NAMALWA (cell line): ENCODE measurements at places on chromosomes 1 and 21.

- DNase-seq, result no peak
Measured at GRCh38 chr21:44436958-44437357, 18.4 kb upstream of the LRRC3 start.

DNA sequence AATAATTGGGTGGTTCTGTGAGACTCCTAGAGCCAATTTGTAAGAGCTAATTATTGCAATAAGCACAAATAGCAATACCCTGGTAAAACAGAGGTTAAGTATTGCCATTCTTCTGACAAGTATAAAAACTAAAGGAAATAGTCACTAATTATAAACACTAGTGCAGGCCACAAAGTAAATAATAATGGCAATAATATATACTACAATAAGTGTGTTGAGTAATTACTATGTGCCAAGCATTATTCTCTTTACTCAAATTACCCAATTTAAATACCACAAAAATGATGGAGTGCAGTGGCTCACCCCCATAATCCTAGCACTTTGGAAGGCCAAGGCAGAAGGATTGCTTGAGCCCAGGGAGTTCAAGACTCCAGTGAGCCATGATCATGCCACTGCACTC is 15.3 kb downstream of the ZMYM6 start:
- DNase-seq, result no peak

GRCh38 chr1:21764615-21765423 is 18.1 kb downstream of the USP48 start:
- DNase-seq, result no peak

DNA sequence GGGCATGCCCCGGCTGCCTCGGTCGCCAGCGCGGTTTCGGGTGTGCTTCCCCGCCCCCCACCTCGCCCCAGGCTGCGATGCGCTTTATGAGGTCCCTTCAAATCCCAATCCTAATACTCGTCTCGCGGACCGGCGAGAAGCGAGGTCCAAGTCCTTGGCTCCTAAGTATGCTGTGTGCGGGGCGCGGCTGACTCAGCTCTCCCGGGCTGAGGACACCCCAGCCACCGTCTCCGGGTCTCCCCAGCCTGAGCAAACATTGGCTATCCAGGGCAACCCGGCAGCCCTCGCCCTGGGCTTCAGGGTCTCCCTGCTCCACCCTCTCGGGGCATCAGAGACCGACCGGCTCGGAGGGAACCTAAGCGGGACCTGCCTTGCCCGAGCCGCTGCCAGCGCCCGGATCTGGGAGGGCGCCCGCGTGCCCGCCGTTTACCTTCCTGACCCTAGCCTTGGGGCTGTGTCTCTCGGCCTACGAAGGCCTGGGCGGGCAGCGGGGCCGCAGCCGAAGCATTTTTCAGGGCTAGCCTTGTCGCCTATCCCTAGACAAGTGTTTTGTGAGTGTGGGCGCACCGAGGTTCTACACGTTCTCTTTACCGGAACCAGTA is 1.2 kb downstream of the ITPKB start:
- peak; percentile 66 for DNase-seq

GRCh38 chr1:209010475-209011230 is 572.9 kb upstream of the CAMK1G start:
- DNase-seq, result no peak

DNA sequence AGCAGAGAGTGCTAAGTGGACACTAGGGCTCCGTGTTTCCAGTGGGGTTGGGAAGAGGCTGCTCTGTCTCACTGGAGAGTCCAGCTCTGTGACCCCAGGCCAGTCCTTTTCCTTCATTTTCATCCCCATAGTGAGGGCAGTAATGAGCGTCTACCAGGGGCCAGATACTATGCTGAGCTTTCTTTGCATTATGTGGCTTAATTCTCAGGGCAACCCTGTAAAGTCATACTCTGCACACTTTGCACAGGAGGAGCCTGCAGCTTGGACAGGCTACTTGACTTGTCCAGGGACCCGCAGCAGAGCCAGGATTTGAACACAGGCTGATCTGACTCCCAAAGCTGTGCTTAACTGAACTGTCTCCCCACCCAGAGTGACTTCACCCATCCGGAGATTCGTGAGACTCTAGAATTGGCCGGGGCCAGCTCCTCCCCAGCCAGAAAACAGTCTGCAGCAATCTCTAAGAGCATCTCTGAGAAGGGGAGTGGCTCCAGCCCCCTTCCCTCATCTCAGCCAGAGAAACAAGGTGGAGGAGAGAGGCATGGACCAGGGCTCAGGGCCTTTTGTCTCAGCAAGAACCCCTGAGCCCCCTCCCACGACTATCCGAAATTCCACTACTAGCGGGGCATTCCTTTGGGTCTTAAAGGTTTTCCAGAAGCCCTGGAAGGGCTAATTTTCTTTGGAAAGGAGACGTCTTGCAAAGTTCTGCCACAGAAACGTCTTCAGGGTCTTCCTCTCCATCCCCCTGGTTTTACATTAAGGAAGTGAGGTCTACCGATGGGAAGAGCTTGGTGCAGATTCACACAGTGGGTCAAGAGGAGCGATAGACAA is 866 bp upstream of the FNDC5 start:
- DNase-seq, result peak; percentile 35

- no peak for DNase-seq
Measured at GRCh38 chr1:100530880-100531487, 7.0 kb upstream of the GPR88 start.

DNA sequence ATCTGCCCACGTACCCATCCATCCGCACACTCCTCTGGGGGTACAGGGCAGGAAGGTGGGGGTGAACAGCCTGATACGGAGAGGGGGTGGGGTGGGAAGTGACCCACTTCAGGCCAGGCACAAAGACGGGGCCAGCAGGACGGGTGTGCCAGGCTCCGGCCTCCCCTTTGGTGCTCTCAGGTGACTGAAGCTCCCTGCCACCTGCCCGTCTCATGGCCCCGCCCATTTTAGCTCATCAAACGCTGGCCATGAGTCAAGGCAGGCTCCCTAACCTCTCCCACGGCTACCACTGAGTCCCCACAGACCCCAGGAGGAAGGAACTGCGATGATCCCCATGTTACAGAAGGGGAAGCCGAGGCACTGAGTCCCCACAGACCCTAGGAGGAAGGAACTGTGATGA is 109.6 kb downstream of the CRYAA start:
- no peak for DNase-seq

- no peak for DNase-seq
Measured at GRCh38 chr21:36852293-36852692, 114.2 kb downstream of the HLCS start.

DNA sequence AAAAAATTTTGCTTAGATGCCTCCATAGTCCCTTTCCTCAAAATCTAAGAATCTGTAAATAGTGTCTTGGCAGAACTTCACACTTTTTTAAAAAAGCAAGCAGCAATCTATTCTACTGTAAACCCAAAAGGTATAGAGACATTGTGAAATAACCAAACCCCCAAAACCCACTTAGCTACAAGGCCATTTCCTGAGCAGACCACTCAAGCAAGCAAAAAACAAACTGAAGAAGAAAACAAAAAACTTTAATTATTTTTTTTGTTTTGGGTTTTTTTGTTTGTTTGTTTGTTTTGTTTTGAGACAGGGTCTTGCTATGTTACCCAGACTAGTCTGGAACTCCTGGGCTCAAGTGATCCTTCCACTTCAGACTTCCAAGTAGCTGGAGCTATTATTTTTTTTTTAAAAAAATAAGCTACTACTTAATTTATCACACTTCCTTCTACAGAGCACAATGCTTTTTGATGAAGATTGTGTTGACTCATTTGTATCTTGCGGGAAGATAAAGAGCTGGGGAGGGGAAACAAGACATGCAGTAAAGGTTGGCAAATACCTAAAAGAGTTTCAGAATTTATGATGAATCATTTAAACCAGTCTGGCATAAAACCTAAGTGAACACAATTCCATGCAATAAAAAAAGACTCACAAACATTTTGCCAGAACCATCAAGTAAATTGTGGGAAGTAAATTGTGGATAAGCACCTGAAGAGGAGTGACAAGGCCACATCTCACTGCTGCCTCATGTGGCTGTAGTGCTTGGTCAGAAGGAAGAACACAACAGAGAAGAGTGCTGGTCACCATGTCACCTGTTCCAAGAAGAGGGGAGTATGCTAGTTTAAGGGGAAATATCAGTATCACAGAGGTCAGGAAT is 2.7 kb upstream of the PTPN22 start:
- DNase-seq, result peak; percentile 59

GRCh38 chr1:248359415-248359814 is 2.0 kb upstream of the OR2T4 start:
- DNase-seq, result no peak

- no peak for DNase-seq
Measured at GRCh38 chr1:54301497-54301896, 101.5 kb downstream of the MRPL37 start.

DNA sequence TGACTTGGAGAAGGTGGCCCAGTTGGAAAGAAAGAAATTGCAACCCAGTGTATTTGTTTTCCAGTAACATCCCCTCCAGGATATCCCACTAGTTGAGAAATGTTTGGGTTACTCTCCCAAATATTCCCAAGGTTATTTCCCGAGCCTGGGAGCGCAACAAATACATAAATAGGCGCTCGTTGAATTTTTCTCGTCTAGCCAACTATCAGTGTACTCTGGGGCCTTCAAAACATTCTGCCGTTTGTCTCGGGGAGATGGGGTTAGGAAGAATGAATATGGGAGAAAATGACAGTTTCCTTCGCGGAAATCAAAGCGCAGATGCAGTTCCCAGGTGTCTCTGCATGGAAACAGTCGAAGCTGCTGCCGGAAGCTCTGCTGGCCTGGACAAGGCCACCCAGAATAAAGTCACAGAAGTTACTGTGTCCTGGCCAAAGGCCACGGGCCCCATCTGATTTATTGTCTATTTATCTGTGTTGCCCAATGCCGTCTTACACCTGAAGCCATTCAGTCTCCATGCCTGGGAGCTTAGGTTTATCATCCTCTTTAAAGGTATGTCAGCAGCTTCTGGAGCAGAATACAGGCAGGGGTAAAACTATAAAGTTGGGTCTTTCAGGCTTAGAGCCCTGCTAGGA is 1.0 kb downstream of the C1orf115 start:
- no peak for DNase-seq

DNA sequence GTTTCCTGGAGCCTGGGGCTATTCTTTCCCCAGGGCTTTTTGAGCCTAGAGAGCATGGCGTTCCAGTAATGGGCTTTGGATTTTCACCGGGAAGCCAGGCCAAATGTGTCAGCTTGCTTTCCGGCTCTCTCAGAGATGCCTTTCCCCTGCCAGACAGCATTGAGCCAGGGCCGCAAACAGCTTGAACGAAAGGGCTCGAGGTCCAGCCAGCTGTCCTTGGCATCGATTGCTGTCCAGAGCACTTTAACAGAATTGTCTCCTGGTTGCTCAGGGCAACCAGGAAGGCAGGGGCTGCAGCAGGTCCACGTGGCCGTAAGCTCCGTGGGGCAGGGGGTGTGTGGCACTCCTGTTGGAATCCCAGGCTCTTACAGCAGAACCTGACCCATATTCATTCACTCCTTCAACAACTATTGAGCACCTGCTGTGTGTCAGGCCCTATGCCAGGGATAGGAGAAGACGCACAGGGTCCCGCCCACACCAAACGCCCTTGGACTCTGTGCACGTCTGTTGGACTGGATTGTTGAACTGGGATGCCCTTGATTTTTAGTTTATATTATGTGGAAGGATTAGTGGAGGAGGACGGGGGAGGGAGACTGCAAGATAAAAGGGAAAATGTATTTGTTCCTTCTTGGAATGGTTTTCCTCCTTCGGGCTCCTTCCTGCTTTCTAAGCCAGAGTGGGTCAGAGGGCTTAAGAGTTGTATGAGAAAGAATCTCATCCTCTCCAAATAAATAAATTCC is 38.7 kb upstream of the EFHD2 start:
- DNase-seq, result no peak
